Adrenal gland (tissue), 19 donors: ENCODE measurements at places on chromosomes 4 and X. TPM values are rescaled to one million over a fixed set of nuclear protein-coding genes. Genes with fewer than 3 reads are reported as not detected.

GRCh38 chr4:45072981-45073380, 346.6 kb upstream of the GNPDA2 start:
- no peak for DNase-seq

- DNase-seq = no peak
These were observed 372.7 kb upstream of the BOD1L1 start for GRCh38 chr4:14000091-14000814.

Gene IL13RA2
- total RNA-seq = 0.33 TPM

DNA sequence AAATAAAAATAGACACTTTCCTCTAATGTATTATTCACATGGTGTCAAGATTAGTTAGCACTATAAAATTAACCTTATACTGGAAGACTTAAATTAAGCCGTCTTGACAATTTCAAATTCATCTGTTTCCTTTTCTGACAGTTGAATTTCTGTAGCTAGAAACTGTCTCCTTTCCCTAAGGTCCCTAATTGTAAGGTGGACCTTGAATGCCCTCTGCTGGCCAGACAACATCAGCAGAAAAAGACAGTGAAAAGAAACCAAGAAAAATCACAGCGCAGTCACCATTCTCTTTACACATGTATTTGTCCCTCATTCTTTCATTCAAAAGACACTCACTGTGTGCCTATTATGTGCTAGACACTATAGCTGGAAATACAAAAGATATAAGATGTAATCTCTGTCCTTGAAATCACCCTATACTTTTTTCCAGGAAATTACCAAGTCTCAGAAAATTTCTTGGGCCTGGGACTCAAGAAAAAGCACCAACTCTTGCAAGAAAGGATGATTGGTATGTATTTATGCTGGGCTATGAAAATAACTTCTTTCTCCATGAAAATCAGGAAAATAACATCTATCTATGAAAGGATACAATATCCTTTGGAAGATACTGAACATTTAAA, 32.7 kb upstream of the AMBN start:
- DNase-seq = peak; percentile 22

DNA sequence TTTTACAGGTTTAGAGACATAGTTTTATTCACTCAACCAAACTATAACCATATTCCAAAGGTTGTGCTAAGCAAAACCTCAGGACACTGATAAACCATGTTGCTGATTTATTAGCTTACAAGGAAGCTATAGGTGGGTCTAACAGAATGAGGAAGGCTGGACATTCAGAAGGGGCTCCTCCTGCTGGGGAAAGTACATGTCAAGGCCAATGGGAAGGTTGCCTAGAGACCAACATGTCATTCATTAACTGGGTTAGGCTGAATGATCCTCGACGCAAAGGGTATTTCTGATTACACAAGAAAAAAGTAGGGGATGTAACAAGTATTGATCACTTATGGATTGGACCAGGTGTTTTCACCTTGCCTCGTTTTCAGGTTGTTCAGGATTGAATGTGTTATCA, 30.3 kb downstream of the SLC10A6 start:
- no peak for DNase-seq

Gene MAGEA4
- total RNA-seq = not detected
